ENCODE measurements at places on chromosomes 1 and 21. TPM values are rescaled to one million over a fixed set of nuclear protein-coding genes. Genes with fewer than 3 reads are reported as not detected.

- DNase-seq = no peak
Measured at GRCh38 chr1:185345913-185346720, 29.1 kb upstream of the IVNS1ABP start.

DNA sequence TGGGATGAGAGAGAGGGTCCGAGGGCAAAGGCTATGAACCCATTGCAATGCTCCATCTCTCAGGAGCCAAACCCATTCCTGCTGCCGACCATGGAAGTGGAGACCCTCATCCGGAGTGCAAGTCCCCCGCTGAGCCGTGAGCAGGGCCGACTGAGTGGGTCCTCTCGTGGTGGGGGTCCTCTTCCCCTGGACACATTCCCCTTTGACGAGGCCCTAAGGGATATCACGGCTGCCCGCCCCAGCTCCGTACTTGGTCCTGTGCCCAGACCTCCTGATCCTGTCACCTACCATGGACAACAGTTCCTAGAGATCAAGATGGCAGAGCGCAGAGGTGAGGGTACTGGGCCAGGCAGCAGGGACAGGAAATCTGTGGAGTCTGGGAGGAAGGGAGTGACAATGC, 11.0 kb downstream of the HYI start:
- peak; percentile 31 for DNase-seq

FCRL4 gene
- polyA plus RNA-seq = not detected

- no peak for DNase-seq
Measured at GRCh38 chr1:56095696-56096665, 483.4 kb downstream of the PLPP3 start.

DIRAS3 gene
- 10.9 TPM for polyA plus RNA-seq

PSEN2 gene
- polyA plus RNA-seq = 18.3 TPM

Measured in heart left ventricle (tissue), 16 donors.